ENCODE measurements at places on chromosomes 1 and 21.

- DNase-seq: no peak
Measured at GRCh38 chr1:114342376-114342775, 168.6 kb downstream of the TRIM33 start.

DNA sequence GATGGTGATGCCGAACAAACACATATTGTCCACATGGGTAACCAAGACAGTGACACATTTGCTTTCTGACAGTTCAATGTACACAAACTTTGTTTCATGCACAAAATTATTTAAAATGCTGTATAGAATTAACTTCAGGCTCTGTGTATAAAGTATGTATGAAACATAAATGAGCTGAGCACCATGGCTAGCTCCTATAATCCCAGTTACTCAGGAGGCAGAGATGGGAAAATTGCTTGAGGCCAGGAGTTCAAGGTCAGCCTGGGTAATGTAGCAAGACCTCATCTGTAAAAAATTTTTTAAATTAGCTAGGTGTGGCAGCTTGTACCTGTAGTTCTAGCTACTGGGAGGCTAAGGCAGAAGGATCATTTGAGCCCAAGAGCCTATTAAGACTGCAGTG, 19.2 kb upstream of the RC3H1 start:
- DNase-seq: no peak

GRCh38 chr1:85203573-85204171, 2.9 kb upstream of the SYDE2 start:
- peak; percentile 75 for DNase-seq

- DNase-seq: no peak
Measured at GRCh38 chr1:177119311-177119710, 45.2 kb downstream of the ASTN1 start.

GRCh38 chr1:205228093-205228521, 361 bp downstream of the TMCC2 start:
- no peak for DNase-seq

DNA sequence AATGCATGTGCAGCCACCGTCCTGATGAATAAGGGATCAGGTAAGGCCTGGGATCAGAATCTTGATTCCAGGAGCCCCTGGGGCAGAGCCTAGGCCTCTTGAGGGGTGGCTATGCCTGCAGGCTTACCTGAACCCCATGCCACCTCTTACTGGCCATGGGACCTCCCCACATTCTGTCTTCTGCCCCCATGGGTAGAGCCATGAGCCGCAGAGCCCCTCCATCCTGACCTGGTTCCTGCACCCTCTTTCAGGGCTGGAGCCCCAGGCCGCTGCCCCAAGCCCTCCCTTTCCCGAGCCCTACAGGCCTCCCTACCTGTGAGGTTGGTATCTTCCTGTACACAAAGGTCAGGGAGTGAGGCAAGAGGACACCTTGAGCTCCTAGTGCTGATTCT, 120.8 kb downstream of the DMRTB1 start:
- no peak for DNase-seq

- DNase-seq: no peak
Measured at GRCh38 chr1:190303501-190303900, 174.2 kb downstream of the BRINP3 start.

DNA sequence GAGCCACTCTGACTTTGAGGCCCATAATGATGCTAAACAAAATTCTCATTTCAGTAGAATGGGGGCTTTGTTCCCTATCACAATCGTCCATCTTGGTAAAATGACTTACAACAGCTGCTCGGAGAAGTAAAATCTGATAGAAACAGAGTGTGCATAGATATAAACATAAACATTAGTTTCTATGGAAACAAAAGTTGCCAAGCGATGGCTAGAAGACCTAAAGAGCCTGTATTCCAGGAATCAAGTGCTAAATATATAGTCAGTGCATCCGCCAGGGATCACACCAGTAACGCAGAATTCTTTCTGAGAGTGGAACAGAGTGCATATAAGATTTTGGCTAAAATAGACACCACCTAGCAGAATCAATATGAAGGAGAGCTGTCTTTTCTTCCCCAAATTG, 91.2 kb upstream of the KAZN start:
- no peak for DNase-seq

DNA sequence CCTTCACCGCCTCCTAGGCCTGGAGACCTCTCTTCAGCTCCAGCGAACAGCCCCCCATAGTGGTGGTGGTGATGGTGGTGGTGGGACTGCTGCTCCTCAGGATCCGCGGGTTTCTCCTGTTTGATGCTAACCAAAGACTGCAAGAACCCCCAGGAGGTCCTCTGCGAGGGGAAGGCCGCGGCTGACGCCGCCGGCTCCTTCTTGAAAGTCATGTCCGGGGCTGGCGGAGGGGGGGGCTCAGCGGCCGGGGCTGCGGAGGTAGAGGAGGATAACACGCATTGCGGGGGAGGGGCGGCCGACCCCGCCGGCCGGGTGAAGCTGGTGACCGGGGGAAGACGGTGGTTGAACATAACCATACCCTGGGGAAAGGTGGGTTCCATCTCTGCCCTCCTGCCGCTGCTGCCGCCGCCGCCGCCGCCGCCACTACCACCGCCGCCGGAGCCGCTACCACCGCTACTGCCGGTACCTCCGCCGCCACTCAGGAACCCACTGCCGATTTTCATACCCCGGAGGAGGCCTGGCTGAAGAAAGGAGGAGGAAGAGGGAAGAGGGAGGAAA, 554 bp downstream of the ZNF281 start:
- peak; percentile 43 for DNase-seq

DNA sequence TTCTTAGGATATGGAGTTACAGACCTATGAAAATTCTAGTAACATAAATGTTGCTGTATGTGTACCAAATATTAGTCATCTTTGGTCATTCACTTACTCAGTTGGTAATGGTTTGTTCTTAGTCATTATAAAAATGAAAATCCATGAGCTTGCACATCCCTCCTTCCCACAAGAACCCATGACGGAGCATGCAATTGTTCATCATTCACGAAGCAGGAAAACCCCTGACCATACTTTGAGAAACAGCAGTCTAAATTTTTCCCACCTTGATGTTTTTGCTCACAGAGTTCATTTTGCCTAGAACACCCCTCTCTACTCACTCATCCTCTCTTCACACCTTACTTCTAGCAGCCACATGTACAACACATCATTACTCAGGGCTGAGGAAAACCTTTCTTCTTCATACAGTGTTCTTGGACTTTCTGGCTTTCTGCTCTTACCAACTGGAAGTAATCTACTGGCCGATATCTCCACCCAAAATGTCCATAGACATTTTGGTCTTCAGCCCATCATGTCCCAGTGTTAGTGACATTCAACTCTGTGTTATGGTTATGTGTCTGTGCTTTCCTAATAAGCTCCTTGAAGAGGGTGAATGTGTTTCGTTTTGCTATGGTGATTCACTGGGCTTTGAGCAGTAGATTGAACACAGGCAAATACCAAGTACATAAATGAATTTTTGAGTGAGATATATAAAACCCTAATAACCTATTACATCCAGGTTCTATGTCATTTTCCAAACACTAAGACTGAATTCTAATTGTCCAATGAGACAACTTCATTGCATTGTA, 189.9 kb downstream of the ZC3H11B start:
- peak; percentile 69 for DNase-seq

DNA sequence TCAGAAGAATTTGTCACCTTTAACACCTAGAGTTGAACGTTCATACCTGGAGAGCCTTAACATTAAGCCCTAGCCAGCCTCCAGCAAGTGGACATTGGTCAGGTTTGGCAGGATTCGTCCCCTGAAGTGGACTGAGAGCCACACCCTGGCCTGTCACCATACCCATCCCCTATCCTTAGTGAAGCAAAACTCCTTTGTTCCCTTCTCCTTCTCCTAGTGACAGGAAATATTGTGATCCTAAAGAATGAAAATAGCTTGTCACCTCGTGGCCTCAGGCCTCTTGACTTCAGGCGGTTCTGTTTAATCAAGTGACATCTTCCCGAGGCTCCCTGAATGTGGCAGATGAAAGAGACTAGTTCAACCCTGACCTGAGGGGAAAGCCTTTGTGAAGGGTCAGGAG, 52.3 kb downstream of the UBE4B start:
- no peak for DNase-seq

GRCh38 chr1:236159704-236160539, 17.6 kb downstream of the GPR137B start:
- no peak for DNase-seq

DNA sequence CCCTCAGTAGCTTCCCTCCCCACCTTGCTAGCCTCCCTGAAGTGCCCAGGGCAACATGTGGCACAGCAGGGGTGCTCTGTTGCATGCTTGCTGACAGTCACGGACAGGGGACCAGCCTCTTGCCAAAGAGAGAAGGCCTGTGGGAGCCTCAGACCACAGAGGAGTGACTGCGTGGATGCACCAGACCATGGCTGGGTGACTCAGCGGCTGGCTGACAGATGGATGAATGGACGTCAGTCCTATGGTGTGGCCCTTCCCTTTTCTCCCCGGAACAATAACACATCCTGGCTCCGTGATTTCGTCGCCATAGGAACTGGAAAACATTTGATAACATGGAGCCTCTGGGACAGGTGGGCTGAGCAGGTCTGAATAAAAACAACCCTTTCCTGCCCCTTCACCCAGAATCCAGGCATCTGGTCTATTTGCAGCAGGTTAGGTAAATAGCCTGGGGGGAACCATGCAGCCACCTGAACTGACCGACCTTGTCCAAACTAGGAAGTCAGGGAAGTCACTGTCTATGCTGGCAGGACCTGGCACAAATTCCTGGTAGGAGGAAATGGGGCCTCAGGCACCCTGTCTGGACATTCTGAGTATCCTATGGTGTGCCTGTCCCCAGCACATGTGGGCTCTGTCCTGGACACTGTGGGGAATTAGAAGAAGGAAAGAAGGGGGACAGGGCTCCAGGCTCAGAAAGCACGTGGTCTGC, 53.3 kb downstream of the NENF start:
- DNase-seq: peak; percentile 72

GRCh38 chr1:35931446-35932157, 697 bp downstream of the AGO3 start:
- no peak for DNase-seq

GRCh38 chr21:29121759-29122158, 8.7 kb upstream of the MAP3K7CL start:
- DNase-seq: no peak

DNA sequence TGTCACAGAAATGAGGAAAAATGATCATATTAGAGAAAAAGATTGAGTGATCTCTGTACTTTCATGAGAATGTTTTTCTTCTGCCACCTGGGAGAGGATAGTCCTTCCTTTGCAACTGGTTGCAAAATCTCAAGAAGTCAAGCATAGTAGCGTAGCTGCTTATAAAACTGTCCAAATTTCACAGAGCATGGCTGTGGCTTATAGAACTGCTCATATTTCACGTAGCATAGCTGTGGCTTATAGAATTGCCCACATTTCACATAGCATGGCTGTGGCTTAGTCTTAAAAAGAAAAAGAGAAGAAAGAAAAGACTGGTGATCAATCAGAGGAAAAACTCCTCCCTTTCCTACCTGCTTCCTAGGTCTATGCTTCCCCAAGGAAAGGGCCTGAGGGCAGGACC, 329.5 kb downstream of the SIPA1L2 start:
- DNase-seq: peak; percentile 32

DNA sequence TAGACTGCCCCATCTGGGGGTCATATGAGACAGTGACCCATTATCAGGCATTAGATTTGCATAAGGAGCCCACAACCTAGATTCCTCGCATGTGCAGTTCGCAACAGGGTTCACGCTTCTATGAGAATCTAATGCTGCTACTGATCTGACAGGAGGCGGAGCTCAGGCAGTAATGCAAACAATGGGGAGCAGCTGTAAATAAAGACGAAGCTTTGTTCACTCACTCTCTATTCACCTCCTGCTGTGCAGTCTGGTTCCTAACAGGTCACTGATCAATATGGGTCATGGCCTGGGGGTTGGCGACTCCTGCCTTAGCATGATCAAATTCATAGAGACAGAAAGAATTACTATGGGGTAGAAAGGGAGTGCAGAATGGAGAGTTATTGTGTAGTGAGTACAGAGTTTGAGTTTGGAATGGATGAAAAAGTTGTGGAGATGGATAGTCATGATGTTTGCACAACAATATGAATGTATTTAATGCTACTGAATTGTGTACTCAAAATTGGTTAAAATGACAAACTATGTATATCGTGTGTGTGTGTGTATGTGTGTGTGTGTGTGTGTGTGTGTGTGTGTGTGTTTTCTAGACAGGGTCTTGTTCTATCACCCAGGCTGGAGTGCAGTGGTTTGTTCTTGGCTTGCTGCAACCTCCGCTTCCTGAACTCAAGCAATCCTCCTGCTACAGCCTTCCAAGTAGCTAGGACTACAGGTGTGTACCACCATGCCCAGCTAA, 42.2 kb downstream of the BTF3L4 start:
- no peak for DNase-seq

DNA sequence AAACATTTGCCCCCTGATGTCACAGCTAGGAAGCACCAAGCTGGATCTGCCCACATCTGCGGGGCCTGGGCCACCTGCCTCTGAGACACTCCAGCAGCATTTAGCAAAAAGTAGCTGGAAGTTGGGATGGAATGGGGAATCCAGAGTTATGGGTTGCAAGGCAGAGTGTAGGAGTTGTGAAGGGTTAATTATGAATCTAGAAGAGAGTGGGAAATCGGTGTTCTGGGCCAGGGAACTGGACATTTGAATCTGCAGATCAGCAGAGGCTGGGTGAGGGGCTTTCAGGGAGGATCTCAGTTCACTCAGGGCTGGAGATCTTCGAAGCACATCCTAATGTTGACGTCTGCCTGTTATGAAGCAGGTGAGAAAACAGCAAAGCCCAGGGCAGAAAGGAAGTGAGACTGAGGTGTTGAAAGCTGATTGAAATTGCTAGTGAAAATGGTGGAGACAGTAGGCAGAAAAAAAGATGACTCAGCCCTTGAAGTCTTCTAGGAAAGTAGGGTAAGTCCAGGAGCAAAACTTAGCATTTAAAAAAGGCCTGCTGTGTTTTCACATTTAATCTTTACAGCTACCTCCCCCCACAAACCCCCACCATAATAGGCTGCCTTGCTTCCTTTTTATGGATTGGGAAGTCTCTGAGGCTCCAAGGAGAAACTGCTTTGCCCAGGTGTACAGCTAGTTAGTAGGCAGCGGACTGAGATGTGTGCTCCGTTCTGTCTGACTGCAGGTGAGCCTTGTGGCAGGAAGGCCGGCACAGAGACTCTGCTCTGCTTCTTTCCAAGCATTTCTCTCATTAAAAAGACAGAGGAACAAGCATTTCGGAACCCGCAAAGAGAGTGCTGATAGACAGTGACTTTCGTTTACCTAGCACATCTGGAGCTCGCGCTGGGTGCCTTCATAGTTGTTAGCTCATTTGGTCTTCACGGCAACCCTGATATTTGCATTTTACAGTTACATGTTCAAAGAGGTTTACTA, 7.2 kb downstream of the VANGL1 start:
- peak; percentile 22 for DNase-seq

GRCh38 chr21:19692231-19692630, 1288.6 kb upstream of the TMPRSS15 start:
- DNase-seq: no peak

Data from fibroblast of skin of right quadriceps (primary cell).